ENCODE measurements at places on chromosomes 2 and 18.

DNA sequence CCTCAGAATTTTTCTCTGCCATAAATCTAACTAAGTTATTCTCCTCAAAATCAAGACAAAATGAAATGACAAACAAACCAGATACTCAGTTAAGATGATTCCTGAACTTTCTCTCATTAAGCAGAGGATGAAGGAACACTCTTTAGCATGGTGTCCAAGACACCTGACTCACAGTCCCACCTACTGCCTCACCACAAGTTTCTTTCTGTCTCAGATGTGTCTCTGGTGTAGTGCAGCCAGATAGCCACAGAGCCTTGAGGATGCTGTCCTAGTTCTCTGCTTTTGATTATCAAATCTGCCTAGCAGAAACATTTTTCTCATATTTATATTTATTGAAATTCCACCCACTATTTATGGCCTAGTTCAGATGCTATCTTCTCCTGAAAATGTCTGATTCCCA is 103.6 kb upstream of the TMEM200C start:
- DNase-seq: no peak

- peak; percentile 86 for DNase-seq
Measured at GRCh38 chr2:71226965-71227560, at the start of gene PAIP2B. PAIP2B (minus strand) TSS chr2:71227103; CDS start chr2:71202589, 24,514 bp downstream.

- DNase-seq: peak; percentile 25
Measured at GRCh38 chr2:173545364-173545763, 190.7 kb downstream of the CDCA7 start.

DNA sequence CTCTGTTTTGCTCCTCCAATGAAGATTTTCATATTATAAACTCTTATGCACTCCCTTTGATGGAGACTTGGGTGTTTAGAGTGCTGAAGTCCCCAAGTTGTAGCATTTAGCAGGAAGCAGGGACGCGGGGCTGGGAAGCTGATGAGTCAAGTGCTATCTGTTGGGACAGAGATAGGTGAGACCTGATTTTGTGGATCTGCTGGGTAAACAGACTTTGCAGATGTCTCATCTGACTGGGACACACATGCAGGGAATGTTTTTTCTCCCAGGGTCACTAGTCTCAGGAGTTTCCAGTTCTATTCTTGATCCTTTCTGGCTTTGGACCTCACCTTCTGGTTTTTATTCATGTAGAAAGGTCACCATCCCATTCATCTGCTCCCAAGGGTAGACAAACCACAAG is 79.7 kb upstream of the ACAA2 start:
- DNase-seq: no peak

DNA sequence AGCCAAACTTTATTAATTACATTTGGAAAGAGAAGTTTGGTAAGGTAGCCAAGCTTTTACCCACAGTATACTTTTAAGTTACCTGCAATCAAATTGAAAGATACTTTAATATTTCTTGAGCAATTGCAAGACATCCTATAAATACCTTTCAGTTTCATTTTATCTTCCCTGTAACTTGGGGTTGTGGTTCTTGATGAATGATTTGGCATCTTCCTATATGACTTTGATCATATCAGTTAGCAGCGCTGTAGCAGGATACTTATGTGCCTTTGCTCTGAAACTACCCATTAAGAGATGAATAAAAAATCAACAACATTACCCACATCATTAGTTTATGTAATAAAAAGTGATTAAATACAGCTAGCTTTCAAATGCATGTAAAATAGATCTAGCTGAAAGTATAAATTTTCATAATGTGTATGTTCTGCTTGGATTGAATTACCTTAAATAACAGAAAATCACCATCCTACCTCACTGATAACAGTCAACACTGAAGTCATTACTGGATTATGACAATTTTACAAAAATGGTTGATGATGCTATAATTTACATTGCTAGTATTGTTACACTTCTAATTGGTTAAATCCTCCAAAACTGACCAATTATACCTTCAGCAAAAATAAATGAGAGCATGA is 50.4 kb downstream of the MMADHC start:
- no peak for DNase-seq

DNA sequence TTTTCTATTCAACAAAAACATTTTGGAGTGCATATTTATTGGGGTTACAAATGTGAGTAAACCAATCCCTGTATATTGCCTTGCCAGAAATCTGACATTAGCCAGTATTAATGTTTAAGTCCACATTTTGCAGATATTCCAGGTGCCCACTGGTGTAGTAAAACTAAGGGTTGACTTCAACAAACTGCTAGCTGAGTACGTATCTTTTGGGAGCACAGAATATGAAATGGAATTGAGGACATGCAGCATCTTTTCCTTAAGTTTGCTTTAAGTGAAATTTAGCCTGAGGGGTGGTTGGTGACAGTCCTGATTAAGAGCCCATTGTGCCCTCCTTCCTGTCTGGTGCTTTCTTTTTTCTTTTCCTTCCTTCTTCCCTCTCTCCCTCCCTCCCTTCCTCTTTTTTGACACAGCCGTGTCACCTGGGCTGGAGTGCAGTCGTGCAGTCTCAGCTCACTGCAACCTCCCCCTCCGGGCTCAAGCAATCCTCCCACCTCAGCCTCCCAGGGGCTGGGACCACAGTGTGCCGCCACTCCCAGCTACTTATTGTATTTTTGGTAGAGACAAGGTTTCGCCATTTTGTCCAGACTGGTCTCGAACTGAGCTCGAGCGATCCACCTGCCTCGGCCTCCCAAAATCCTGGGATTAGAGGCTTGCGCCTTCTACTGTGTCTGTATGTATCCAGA is 1.6 kb downstream of the NUP35 start:
- no peak for DNase-seq

GRCh38 chr2:8431446-8432125 is 250.3 kb upstream of the ID2 start:
- no peak for DNase-seq

- no peak for DNase-seq
Measured at GRCh38 chr2:26709323-26710110, 17.0 kb downstream of the KCNK3 start.

DNA sequence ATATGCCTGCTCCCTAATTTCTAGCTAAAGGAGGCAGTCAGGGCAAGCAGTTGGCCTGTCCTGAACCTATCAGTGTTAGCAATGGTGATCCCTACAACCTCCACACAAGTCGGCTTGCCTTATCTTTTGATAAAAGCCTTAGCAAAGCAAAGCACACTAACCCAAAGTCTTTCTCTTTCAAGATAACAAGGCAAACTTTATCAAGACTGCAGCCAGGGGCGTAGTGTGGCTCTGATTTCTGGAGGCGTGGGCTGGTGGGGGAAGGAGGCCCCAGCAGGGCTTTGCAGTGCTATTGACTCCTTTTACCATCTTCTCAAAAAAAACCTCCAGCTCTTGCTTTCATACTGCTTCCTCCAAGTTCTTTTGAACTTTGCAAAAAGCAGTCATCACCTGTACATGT is 40.2 kb upstream of the LAMA1 start:
- DNase-seq: no peak

DNA sequence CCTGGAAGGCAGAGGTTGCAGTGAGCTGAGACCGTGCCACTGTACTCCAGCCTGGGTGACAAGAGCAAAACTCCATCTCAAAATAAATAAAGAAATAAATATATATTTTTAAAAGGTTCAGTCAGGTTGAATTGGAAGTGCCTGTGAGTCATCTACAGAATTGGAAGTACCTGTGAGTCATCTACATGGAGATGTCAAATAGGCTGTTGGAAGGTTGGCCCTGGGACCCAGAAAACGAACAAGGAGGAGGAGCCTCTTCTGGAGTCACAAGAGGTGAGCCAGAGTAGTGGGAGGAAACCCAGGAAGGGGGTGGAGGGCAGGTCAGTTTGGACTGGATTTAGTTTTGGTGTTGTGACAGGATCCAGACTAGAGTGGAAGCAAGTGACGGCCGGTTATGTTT is 15.2 kb upstream of the SCYGR1 start:
- DNase-seq: no peak

GRCh38 chr18:13406736-13407135 is 188.2 kb downstream of the LDLRAD4 start:
- no peak for DNase-seq

GRCh38 chr2:10935366-10935918 is 23.7 kb downstream of the KCNF1 start:
- no peak for DNase-seq

GRCh38 chr2:204453730-204454167 is 91.5 kb upstream of the PARD3B start:
- DNase-seq: no peak

DNA sequence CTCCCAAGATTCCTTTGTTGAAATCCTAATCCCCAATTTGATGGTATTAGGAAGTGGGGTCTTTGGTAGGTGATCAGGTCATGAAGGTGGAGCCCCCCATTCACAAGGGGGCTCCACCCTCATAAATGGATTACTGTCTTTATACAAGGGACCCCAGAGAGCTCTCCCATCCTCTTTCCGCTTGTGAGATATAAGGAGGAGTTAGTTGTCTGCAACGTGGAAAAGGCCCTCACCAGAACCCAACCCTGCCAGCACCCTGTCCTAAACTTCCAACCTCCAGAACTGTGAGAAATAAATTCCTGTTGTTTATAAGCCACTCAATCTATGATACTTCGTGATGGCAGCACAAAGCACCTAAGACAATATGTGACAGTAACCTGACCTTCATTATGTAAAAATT is 684.1 kb upstream of the HS6ST1 start:
- no peak for DNase-seq
